CD4-positive, alpha-beta T cell treated with Interleukin-2 at 100 ng/mL for 4 hours (primary cell): ENCODE measurements at places on chromosomes 7 and 10.
A peak's percentile ranks its signal among the peaks of the same experiment; 100 is the strongest.

- DNase-seq, result no peak
Measured at GRCh38 chr10:124600051-124600880, 138.6 kb downstream of the LHPP start.

DNA sequence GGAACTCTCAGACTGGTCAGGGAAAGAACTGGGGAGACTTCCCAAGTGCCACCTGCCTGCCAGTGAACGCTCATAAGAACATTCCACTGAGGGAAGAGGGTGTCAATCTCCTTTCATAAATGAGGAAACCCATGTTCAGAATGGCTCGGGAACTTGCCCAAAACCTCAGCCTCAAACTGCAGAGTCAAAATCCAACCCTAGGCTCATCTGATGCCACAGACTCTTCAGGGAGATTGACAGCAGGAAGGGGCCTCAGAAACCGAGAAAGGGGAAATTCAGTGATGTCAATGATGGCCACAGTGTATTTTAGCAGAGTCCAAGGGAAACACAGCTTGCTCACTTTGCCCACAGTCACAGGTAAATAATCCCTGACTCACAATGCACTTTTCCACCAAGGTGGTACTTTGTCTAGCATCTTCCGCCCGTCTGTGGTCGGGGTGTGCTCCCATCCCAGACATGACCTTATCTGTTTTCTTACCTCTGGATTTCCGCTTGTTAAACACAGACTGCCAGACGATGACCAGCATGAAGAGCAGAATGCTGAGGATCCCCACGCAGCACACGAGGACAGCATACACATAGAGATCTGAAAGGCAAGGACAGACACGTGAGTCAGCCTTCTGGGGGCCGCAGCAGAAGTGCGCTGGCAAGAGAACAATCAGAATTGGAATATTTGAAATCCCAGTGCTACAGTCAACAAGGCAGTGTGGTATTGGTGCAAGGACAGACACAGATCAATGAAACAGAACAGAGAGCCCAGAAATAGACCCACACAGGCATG lies 38.4 kb downstream of the VSTM4 start:
- no peak for DNase-seq

GRCh38 chr7:19304086-19304485 lies 158.9 kb upstream of the FERD3L start:
- no peak for DNase-seq

GRCh38 chr10:100631192-100631591 lies 95.4 kb downstream of the HIF1AN start:
- DNase-seq, result no peak

DNA sequence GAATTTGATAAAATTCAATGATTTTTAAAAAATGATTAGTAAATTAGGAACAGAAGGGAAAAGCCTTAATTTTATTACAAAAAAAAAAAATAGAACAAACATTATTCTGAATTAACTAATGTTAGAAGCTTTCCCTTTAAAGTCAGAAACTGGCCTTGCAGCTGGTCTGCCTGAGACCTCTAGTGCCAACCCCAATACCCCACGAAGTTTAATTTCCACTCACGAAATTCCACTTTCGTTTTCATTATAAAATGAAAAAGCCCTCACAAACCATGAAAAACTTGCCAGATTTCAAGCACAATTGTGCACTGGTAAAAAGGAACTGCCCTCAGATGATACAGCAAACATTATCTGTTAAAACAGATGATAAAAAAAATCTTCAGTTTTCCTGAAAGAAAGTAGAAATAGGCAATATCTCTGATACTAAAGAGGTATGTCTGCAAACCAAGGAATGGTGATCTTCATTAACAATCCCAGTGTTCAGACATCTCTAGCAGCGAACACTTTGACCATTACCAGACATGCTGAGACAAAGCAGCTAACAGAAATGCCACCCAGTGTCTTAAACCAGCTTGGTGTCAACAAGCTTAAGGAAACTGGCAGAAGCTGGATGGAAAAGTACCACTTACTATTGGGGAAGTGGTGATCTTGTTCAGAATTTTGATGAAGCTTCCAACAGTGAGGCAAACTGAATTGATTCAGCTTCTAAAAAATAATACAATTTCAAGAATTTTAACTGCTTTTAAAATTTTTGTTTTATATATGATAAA lies 80.2 kb downstream of the PALS2 start:
- no peak for DNase-seq

DNA sequence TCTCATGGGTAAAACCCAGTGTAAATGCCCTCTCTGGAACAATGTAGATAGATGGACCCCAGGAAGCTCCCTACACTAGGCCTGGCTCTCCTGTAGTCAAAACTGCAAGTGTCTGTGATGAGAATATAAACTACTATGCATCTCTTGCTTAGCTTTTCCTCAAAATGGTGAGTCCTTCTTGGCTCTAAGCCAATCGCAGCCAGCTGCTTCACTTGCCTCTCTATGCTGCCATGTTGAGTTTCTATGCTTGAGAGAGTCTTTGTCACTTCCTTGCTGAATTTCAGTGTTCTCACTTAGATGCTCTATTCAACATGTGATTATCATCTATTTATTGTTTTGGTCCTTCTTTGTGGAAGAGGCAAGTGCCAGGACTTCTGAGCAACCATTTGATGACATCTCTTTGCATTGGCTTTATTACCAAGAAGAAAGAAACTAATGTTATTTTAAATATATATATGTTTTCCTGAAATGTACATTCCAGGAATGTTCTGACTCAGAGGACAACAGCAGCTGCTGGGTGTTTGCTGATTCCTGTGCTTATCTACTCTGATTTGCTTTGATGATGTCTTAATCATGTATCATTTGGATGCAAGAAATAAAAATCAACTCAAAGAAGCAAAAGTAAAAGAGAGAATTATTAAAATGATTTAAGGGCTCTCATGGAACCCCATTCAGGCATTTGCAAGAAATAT lies 16.6 kb downstream of the TAS2R40 start:
- DNase-seq, result no peak

DNA sequence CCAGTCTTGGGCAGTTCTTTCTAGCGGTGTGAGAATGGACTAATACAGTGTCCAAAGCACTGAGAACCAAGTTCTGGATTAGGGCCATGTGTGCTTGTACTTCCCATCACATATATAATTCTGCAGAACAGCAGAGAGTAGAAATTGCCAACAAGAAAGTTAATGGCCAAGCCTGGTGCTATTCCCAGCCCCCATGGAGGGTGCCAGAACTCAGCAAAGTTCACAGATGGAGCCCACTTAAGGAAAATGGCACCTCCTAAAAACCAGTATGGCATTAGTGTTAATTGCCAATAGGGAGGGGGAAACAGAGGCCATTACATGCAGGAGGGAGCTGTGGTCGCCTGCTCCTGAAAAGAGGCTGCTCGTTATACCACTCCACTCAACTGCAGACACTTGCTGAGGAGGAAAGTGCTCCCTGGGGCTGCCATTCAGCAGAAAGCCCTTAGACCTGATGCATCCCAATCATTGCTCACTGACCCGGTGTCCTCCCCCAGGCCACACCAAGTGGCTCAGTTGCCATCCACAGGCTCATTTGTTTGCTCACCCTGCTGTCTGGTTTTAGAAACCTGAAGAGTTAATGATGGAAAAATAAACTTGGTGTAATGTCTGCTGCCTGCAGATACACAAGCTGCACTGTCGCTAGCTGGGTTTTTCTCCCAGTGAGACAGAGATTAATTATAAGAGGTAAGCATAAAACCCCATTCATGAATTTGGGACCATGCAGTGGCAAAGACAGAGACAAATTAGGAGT lies 280.6 kb downstream of the GFRA1 start:
- DNase-seq, result no peak

GRCh38 chr7:131425992-131426391 lies 98.3 kb downstream of the MKLN1 start:
- DNase-seq, result no peak

DNA sequence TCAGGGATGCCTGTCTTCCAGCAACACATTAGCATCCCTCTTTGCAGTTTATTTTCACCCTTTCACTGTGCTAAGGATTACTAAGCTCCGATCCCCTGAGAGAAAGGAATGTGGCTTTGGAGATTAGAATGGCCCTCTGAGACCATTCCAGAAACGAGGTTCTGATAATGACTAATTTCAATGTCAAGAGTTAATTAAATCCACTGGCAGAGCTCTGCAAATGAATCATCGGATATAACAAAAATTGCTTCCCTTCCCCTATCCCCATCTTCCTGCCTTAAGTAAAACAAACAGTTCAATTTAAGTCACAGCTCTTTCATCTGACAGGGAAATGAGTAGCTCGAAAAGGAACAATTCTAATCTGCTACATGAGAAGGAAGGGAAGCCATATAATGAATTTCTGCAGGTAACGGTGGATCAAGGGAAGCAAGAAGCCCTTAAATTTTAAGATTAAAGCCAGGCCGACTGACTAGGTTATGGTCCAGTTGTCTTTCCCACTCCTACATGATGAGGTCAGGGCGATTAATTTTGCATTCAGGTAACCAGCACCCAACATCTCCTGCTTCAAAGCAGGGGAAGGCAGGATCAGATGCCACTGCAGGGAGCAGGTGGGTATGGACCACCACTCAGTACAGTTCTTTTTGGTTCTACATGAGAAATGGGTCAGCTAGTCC lies 50.5 kb downstream of the MALSU1 start:
- no peak for DNase-seq

GRCh38 chr10:101429423-101429822 lies 75.5 kb downstream of the BTRC start:
- DNase-seq, result no peak

- DNase-seq, result no peak
Measured at GRCh38 chr10:25076506-25077177, 60.2 kb downstream of the THNSL1 start.

GRCh38 chr7:84219310-84219709 lies 24.7 kb upstream of the SEMA3A start:
- DNase-seq, result no peak

DNA sequence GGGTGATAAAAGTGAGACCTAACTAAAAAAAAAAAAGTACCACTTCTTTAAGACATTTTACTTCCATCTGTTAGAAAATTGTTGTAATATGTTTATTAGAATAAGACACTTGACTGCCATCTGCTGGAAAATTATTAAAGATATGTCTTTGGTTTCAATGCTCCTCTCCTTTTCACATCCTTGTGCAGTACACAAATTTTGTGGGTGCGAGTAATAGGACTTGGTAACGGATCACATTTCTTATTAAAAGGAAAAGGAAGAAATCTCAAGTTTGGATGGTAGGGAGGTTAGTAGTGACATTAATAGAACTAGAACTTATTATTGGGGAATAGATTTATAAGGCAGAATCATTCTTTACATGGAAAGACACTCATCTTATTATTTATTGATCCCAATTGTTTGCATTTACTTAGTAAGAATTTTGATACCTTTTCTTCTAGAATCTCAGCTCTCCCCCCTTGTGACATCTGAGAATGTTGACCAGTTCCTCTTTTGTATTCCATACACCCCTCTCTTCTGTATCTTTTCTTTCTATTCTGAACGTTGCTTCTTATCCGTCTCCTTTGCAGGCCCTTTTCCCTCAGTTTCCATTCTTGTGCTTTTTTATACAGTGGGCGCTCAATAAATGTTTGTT lies 43.0 kb upstream of the RPA3 start:
- DNase-seq, result peak; percentile 63

- DNase-seq, result no peak
Measured at GRCh38 chr7:42883950-42884349, 27.9 kb downstream of the C7orf25 start.

DNA sequence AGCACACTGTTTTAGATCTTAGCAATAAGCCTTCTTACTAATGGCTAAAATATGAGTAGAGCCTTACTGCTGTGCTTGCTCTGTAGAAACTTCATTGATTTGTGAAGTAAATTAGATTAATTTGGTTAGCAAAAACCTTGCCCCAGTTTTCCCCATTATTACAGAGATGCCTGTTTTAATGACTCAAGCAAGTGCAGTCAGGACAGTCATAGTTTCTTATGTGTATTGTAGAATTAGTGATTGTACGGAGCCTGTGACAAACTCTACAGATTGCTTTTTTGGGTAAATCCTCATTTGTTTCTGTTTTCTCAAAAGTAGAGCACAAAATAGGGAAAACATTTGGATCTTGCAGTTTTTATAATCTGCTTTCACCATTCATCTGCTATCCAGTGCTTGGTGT lies 7.0 kb downstream of the TAX1BP1 start:
- DNase-seq, result no peak

DNA sequence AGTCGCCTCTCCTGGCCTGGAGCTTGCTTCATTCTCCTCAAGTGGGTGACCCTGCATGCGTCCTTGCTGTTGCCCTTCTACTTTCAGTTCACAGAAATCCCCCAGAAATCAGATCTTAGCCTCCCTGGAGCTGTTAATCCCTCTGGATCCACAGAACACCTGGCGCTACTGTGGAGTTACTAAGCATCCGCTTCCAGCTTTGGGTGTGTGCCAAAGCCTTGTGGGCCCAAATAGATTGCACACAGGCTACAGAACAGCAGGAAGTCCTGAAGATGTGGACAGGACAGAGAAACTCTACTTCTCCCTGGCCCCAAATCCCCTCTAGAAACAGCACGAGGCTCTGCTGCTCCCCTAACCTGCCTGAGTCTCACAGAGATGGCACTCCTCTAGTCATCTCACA lies 36.6 kb upstream of the PDLIM1 start:
- DNase-seq, result no peak

- no peak for DNase-seq
Measured at GRCh38 chr7:30313348-30313747, 29.0 kb downstream of the ZNRF2 start.

DNA sequence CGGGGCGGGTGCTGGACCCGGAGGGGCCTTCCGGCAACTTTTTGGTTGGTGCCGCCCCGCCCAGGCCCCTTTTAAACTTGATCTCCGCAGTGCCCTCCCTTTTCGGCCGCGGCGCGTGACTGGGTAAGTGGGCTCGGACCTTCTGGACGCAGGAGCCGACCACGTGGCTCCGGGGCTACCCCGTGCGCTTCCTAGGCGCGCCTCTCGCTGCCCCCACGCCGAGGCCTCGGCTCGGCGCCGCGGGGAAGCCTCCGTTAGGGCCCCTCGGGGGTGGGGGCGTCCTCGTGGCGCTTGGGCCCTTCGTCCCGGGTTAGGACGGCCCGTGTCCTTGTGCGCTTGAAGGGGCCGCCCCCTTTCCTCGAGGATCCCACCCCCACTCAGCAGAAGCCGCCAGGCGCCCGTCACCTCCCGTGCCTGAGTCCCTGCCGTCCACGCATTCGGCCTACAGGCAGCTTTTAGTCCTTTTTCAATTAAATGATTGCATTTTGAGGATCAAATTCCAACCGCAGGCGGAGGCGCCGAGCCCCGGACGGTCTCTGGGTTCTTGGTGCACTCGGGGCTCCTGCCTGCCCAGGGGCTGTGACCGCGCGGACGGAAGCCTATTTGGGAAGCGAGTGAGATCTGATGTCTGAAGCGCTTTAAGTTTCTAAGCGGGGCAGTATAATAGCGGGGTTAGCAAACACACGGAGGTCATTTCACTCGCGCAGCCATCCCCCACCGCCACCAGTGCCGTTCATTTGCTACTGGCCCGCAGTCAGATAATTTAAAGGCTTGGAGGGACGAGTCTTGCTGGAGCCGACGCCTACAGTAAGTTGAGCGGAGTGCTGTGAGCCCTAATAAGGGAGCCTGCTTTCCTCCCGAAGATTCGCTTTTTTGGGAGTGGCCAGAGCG lies 31.8 kb upstream of the TOMM7 start:
- DNase-seq, result peak; percentile 75

DNA sequence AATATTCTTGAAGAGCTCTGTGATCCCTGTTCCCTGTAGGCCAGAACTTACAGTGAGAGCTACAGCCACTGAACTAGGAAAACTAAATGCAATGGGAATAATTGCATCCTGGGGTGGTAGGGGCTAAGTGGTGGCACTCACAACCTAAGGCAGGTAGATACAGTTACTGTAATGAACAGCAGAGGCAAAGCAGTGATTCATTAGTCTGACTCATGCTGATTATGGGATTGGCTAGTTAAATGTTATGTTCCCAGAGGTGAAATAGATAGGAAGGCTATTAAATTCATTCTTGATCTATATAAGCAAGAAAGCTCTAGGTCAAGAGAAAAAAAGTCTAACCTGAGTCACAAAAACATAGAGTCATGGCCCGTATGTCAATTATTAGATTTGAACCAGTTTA lies 173.1 kb upstream of the MALRD1 start:
- DNase-seq, result no peak
